ENCODE measurements at places on chromosomes 12 and 14.

- DNase-seq, result no peak
Measured at GRCh38 chr12:45337835-45338234, 121.9 kb downstream of the ANO6 start.

DNA sequence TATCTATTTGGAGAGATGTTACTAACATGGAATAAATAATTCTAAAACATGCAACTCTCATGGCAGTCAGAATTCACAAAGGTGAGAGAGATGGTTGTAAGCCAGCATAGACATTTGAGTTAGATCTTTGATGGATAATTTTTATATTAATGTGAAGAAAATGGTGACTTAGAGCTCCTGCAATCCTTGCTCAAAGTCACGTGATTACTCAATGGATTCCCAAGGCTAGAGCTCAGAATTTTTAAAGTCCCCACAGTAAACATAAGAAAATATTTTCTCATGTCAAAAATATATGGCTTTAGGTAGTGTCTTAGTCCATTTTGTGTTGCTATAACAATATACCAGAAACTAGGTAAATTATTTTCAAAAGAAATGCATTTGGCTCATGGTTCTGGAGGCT, 281.5 kb upstream of the PRKD1 start:
- no peak for DNase-seq

GRCh38 chr12:121911824-121912585, 6.4 kb upstream of the CFAP251 start:
- DNase-seq, result no peak

GRCh38 chr14:104546591-104547309, 32.8 kb upstream of the C14orf180 start:
- DNase-seq, result no peak

DNA sequence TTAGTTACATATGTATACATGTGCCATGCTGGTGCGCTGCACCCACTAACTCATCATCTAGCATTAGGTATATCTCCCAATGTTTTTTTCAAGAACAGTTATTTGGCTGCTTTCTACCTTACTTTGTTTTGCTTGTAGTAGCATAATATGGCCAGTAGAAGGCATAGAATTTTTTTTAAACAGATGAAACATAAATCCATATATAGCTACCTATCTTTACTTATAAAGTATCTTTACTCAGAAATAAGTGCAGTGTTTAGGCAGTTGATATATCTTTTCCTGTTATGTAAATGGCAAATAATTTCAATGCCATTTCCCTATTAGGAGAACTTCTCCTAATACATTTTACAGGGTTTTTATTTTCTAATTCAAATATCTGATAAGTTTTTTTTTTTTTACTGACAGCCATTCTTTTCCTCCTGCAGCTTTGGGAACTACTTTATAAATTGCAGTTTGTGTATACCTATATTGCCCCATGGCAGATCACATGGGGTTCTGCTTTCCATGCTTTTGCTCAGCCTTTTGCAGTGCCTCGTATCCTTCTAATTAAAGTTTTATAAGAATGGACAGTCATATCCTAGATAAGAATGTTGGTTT, 143.1 kb downstream of the PCNX1 start:
- DNase-seq, result peak; percentile 9

- peak; percentile 97 for DNase-seq
Measured at GRCh38 chr14:51368721-51369163, 128.7 kb downstream of the TMX1 start.

DNA sequence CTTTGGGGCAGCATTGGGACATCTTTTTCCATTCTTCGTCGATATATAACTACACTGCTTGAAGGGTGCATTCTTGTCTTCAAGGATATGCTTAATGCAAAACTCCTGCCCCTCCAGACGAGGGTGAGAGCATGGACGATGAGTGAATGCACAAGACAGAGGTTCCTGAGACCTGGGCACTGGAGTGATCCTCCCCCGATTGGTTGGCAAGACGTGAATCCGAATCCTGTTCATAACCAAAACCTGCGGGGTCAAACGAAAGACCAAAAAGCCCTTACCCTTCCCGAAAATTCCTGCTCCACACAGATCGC, 684 bp downstream of the KANSL2 start:
- DNase-seq, result peak; percentile 9

- no peak for DNase-seq
Measured at GRCh38 chr14:95197551-95197950, 40.2 kb upstream of the DICER1 start.

GRCh38 chr14:66099451-66099850, 386.7 kb upstream of the CCDC196 start:
- no peak for DNase-seq

- peak; percentile 2 for DNase-seq
Measured at GRCh38 chr14:31138301-31138700, 69.3 kb downstream of the HECTD1 start.

DNA sequence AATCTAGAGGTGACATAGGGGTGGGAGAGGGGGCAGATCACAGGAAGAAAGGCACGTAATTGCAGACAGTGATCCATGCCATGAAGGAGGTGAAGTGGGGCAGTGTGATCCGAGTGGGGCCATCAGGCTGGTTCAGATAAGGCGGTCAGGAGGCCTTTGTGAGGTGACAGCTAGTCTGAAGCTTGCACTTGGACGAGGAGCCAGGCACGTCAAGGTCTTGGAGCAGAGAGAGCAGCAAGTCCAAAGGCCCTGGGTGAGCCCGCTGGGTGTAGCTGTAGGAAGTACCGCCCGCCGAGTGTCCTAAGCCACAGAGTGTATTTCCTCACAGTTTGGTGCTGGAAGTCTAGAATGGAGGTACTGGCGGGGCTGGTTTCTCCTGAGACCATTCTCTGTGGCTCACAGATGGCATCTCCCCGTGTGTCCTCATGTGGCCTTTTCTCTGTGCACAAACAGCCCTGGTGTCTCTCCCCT, 23.6 kb downstream of the RHOF start:
- no peak for DNase-seq

- no peak for DNase-seq
Measured at GRCh38 chr12:119044094-119044493, 62.8 kb downstream of the SRRM4 start.

GRCh38 chr14:42224053-42224888, 617.6 kb downstream of the LRFN5 start:
- DNase-seq, result peak; percentile 54

DNA sequence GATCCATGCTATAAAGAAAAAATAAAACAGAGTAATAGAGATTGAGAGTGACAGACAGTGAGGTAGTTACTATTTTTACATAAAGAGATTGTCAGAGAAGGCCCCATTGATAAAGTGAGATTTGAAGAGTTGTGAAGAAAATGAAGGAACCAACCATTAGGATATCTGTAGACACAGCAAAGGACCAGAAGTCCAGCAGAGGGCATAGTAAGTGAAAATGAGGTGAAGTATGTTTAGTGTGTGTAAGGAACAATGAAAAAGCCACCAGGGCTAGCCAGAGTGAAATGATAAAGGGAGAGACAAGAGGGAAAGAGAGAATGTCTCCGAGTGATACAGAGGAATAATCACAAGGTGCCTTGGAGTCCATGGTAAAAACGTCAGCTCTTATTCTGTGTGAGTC, 411.0 kb downstream of the NELL2 start:
- no peak for DNase-seq

DNA sequence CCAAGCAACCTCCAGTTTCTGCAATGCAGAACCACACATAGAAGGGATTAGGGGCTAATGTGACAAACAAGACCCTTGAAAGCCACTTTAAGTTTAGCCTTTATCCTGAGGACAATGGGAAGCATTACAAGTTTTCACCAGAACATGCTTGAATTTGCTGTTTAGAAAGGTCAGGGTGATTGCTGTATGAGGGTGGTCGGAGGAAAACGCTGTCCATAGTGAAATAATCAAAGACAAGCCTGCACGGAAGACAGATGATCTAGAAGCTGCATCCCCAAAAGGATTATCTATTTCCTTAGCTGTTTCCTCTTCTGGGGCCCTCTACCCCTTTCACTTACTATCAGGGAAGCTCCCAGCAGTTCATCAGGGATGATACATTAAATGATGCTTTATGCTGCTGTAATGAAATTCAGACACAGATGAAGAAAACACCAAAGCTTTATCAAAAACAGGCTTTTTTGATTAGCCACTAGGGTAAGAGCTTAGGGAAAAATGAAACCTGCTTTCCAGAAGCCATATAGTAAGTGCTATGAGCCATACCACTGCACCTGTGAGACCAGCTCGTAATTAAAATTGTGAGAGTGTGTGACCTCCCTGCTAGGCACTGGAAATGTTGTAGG, 6.5 kb downstream of the HAL start:
- no peak for DNase-seq

DNA sequence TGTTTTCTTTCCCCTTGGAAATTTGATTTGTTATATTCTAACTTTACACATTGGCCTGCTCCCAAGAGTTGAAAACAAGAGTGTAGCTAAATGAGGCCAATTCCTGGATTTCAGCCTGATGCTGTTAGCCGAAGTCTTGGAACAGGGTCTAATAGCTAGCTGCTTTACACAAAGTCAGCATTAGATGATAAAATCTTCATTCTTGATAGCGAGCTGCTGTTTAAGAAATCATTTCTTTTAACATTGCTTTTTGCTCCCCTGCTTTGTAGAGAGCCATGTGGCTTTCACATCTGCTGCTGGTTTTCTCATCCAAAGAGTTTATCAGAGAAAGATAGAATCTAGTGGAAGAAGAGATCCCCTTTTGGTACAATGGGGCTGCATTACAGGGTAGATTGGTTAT, 22.3 kb downstream of the FBXW8 start:
- DNase-seq, result no peak

- DNase-seq, result no peak
Measured at GRCh38 chr12:109997393-109997792, 1.2 kb upstream of the GIT2 start.

DNA sequence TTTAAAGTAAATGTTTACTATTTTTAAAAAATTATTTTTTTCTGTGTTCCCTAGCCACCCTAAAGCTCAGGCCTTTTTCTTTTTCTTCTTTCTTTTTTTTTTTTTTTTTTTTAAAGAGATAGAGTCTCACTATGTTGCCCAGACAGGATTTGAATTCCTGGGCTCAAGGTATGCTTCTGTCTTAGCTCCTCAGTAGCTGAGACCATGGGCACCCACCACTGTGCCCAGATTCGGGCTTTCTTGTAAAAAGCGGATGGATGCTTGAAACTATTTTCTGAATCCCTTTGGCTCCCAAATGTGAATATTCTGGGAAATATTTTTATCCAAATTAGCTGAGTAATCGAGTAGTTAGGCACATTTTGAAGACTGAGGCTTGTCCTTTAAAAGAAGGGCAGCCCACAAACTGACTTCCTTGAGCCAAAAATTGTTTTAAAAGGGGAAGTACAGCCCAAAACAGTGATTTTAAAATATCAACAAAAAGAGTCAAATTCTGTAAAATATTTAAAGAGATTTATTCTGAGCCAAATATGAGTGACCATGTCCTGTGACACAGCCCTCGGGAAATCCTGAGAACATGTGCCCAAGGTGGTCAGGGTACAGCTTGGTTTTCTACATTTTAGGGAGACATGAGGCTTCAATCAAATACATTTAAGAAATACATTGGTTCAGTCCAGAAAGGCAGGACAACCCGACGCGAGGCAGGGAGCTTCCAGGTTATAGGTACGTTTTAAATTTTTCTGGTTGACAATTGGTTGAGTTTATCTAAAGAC, 28.8 kb upstream of the HIGD1C start:
- peak; percentile 15 for DNase-seq

DNA sequence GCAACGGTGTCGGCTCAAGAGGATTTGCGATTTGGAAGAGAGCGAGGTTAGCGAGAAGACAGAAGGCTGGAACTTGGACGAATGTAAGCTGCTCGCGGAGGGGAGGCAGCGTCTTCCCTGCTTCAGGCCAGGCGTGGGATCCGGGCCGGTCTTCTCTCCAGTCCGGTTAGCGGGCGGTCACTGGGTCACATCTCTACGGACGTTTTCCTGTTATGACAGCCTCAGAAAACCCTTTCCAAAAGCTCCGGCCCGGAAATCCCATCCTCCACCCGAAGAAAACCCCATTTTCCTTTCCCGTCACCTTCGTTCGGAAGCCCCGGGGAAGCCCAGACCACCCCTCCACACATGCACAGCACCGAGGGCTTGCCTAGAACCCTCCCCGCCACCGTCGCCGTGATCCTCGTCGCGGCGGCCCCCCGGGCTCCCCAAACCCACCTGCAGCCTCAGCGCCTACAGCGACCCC, 268 bp downstream of the NDUFB1 start:
- peak; percentile 38 for DNase-seq

- DNase-seq, result no peak
Measured at GRCh38 chr14:55662752-55663151, 82.7 kb downstream of the KTN1 start.

GRCh38 chr14:63470962-63471793, 72.0 kb downstream of the PPP2R5E start:
- DNase-seq, result peak; percentile 69

DNA sequence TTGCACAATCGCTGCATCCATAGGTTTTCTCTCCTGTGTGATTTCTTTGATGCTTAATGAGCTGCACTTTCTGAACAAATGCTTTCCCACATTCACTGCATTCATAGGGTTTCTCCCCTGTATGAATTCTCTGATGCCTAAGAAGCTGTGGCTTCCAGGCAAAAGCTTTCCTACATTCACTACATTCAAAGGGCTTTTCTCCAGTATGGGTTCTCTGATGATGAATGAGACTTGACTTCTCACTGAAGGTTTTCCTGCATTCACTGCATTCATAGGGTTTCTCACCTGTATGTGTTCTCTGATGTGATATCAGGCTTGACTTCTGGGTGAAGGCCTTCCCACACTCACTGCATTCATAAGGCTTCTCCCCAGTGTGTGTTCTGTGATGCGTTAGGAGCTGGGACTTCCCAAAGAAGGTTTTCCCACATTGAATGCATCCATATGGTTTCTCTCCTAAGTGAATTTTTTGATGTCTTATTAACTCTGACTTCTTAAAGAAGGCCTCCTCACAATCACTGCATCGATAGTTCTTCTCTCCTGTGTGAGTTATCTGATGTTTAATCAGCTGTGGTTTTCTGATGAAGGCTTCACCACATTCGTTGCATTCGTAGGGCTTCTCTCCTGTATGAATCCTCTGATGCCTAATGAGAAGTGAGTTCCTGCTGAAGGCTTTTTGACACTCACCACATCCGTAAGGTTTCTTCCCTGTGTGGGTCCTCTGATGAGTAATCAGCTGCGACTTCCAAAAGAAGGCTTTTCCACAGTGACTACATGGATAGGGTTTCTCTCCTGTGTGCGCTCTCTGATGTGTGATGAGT, 30.3 kb downstream of the ZNF605 start:
- no peak for DNase-seq

GRCh38 chr12:40033242-40033630, 72.6 kb downstream of the SLC2A13 start:
- DNase-seq, result no peak

GRCh38 chr12:92088805-92089204, 56.8 kb downstream of the BTG1 start:
- no peak for DNase-seq

DNA sequence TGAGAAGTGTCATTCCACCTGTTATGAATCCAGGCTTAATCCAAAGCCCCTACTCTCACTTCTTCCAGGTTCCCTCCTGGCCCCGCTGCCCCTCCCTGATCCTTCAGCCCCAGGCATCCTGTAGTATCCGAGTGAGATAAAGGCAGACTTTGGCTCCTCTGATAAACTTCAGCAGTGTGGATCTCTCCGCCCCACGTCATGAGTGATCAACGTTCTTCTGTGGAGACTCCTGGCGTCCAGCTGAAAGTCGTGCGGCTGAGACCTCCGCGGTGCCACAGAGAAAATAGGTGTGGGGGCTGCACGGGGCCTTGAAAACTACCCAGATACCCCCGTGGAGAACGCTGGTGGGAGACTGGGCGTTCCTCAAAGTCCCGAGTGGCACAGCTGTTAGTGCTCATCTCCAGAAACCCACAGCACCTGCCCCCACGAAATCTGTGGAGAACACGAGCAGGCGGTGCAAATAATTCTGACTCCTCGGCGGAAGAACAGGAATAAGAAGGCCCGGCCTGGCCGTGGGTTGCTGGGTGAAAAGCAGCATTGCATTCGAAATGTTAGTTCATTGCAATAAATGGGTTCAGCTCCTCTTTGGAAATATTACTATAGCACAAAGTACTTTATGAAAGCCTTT, 180.0 kb upstream of the RGS6 start:
- DNase-seq, result no peak
